ENCODE measurements at places on chromosomes 12 and 14.

- DNase-seq = no peak
Observed at GRCh38 chr12:31300341-31300740, 25.6 kb downstream of the SINHCAF start.

- DNase-seq = no peak
Observed at GRCh38 chr14:50186107-50186506, 45.3 kb downstream of the SOS2 start.

- no peak for DNase-seq
Observed at GRCh38 chr14:69002069-69002468, 23.0 kb upstream of the ACTN1 start.

GRCh38 chr12:89370850-89371249 lies 18.5 kb upstream of the DUSP6 start:
- DNase-seq = no peak

DNA sequence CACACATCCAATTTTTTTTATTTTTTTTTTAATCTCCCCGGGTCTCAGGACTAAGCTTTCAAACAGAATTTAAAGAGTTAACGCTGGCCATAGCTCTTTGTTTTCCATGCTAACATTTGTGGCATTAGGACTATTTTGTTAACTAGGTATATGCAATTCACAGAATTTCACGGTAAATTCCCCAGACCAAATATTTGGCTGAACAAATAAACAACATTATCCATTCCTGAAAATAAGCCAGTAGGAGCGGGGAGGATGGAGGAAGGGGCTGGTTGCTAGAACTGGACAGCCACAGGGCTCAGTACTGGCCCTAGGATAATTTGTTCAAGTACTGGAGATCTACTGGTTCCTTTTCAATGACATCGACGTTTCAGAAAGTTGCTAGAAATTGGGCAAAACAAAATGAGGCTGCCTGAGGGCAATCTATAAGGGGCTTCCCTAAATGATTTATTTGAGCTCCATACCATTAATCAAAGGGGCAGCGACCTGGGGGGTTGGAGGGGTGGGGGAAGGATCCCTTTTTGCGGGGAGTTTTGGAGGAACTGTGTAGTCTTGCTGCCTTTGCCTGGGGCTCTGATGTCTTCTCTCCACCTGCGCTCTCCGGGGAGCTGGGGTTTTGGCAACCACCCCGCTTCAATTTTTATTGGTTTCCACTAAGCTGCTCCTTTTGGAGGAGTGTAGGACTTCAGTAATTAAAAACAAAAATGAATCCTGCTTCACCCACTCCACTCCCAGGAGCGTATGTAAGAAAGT lies 9.0 kb downstream of the BMP4 start:
- no peak for DNase-seq
